ENCODE measurements at places on chromosomes 2 and 18.

GRCh38 chr18:26546170-26546874 is 2.0 kb downstream of the KCTD1 start:
- DNase-seq: peak; percentile 2

DNA sequence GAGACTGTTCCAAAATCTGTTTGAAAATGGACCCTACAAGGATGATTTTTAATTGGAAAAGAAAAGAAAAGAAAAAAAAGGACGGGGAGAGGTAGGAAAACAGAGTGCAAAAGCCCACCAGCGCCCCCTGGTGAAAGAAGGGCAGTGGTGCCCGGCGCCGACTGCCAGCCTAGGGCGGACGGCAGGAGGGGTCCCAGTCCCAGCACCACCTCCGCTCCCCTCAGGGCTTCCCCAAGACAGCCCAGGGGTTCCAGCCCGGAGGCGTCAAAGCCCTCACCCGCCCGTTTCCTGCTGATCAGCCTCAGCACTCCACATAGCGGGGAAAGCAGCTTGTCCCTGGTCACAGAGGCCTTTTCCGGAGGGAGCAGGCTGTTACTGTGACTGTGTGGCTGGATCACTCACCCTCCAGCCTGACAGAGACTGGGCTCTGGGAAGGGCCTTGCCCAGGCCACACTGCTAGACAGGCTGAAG is 213.9 kb downstream of the TFCP2L1 start:
- peak; percentile 18 for DNase-seq

DNA sequence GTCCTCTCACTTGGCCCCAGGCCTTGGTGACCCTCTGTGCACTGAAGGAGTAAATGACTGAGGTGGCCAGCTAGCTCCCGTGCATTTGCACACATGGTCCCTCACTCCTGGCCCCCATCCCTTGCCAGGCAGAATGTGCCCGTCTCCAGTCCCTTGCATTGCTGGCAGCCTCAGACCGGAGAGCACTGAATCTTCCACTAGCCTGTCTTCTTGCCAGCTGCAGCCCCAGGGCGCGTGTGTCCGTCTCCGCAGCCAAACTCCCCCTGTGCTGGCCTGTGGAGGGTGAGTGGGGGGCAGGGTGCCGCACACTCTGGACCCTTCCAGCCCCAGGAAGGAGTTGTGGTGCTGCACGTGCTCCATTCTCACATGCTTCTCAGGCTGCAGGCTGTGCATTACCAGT is 35.9 kb downstream of the INPP4A start:
- DNase-seq: no peak

- DNase-seq: no peak
Measured at GRCh38 chr18:43405097-43405496, 127.8 kb upstream of the SYT4 start.

DNA sequence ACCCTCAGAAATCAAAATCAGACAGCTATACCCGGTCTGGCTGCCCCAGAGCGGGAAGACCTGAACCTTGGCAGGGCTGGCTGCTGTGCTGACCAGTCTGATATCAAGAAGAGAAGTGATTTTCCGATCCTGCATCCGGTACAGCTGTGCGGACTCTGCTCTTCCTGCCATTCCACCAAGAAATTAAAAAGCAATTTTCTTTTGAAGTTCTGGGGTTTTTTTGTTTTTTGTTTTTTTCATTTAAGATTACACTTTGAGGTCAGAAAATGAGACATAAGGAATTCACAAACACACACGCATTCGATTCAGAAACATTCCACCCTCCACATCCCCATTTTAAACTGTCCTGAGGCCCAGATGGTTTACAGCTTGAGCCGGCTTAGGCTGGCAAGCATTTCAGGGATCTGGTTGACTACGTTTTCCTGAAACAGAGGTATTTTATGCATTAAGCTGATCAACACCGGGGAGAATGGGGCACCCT is 156.5 kb downstream of the COL6A3 start:
- DNase-seq: peak; percentile 59
